ENCODE measurements at places on chromosomes 2 and 18. TPM values are rescaled to one million over a fixed set of nuclear protein-coding genes. Genes with fewer than 3 reads are reported as not detected.

DNA sequence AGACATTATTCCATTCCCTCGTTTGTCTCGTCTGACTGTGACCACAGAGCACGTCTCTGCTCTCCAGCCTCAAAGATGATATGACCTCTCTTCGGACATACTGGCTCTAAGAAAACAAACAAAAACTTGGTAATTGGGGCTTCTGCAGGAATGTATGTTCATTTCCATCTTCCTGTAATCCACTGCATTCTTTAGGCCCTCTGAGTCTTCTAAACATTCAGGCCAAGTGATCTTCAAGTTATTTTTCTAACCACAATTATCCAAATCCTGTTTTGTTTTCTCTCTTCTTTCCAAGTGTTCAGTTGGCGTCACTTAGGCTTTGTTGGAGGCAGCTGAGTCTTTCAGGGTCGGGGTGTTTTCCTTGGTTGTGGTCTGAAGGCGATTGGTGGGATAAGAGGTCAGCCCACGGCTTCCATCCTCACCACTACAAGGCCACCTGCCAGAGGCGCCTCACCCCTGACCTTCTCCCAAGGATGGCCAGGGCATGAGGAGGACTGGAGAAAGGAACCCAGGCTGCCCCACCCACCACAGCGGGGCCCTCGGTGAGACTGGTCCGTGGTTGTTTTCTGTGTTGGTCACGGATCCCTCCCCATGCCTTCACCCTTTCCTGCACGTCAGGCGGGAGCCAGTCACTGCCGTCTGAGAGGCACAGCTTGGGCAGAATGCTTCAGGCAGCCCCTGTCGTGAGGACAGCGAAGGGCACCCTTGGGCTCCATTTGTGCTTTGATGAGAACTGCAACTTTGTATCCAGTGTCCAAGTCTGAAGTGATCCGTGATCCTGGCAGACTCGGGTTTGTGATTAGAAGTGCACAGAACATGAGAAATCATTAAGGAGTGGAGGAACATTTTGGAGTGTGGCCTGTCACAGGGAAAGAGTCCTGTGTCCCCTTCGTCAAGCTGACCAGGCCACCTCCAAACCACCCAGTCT, 88.6 kb upstream of the FHL2 start:
- no peak for DNase-seq

DNA sequence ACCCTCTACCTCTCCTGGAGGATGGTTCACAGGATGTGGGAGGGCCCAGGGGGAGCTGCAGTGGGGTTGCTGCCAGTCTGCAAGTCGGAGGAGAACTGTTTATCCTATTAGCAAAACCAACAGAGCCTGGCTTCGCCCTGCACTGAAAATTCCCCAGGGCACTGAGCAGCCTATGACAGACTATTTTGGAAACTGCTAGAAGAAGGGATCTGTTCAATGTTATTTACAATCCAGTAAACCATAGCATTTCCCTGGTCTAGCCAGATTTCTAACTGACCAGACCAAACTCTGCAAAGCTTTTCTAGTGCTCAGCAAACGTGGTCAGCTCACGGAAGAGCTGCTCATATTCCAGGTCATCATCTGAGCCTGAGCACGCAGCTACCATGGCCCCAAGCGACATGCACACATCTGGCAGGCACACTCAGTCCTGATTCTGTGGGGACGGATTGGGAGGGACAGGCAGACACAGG, 64.8 kb upstream of the PID1 start:
- no peak for DNase-seq

Gene TET3
- 9.1 TPM for total RNA-seq

DNA sequence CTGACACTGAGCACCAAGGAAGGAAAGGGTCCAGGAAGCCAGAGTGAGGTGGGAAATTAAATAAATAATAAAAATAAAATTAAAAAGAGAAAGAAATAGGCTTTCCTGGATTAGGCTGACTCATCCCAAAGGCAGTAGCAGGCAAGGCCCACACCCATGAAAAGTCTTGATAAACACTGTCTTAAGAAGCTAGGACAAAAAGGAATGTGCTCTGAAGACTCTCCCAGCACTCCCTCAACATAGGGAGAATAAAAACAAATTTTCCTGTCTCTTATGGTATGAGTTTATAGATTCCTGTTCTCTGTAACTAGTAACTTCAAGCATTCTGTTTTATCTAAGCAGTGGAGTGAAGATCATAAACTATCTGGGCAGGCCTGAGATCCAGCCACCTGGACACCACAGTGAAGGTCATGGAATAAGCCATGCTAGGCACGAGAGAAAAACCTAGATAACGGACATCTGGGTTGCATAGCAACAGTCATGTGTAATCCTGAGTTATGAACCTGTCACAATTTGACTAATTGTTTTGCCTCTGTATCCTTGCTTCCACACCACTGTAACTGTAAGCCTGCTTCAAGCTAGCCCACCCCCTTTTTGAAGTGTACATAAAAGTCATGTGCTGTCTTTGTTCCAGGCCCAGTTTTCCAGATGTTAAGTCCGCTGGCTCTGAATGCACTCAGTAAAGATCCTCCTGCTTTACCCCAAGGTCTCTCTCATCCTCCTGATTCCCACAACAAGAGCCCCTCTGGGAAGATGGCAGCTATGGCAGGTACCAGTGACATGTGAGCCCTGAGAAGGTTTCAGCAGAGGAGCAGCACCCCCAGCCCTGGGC, 107.8 kb downstream of the NDUFA10 start:
- no peak for DNase-seq

- DNase-seq = no peak
Measured at GRCh38 chr18:33116376-33116775, 324.1 kb downstream of the CCDC178 start.

GRCh38 chr2:237156857-237157779, 71.4 kb downstream of the COPS8 start:
- DNase-seq = no peak

- DNase-seq = no peak
Measured at GRCh38 chr2:46803911-46804670, 111.5 kb downstream of the MCFD2 start.

Gene ILKAP
- total RNA-seq = 32.0 TPM

GRCh38 chr2:82330155-82330554, 2025.6 kb upstream of the LRRTM1 start:
- DNase-seq = no peak

- DNase-seq = peak; percentile 89
Measured at GRCh38 chr18:10519999-10520935, 5.6 kb upstream of the NAPG start.

DNA sequence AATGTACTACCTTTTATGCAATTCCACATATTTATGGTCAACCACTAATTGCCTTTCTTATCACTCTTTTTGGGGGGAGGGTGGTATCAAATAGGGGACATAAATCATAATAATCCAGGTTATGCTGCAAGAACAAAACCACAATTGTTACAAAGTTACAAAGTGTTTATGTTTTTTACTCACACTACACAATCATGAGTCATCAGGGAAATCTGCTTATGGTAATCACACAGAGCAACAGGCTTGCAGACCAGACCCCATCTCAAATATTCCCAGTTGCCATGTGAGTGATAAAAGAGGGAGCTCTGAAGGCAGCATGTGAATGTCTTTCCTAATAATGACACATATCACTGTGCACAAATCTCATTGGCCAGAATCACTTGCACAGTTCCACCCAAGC, 304.7 kb upstream of the TMEFF2 start:
- no peak for DNase-seq

DNA sequence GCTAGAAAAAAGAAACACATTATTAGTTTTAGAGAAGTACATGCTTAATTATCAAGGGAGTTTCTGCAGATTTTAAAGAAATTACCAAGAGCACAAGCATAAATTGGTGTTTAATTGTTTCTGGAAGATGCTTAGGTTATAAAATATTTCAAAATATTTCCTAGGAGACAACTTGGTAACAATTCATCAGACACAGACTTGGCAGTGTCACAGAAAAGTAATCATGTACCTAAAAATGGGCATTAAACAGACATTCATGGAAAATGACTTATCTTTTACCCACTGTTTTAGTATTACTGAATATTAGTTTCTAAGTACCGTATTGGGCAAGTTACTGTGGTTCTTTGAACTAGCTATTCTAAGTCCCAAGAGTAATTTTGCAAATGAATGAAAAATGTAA, 428.8 kb upstream of the LYPD1 start:
- DNase-seq = no peak

- DNase-seq = no peak
Measured at GRCh38 chr2:174901075-174901474, 104.1 kb downstream of the CHN1 start.

GRCh38 chr18:9726936-9727335, 18.8 kb downstream of the RAB31 start:
- DNase-seq = no peak

Gene ARHGAP28
- 84.0 TPM for total RNA-seq

Measured in urinary bladder (tissue), 4 donors.